NCI-H510A (cell line): ENCODE measurements at places on chromosomes 5 and 9.

- DNase-seq = no peak
Measured at GRCh38 chr5:157390551-157391297, 69.3 kb upstream of the NIPAL4 start.

DNA sequence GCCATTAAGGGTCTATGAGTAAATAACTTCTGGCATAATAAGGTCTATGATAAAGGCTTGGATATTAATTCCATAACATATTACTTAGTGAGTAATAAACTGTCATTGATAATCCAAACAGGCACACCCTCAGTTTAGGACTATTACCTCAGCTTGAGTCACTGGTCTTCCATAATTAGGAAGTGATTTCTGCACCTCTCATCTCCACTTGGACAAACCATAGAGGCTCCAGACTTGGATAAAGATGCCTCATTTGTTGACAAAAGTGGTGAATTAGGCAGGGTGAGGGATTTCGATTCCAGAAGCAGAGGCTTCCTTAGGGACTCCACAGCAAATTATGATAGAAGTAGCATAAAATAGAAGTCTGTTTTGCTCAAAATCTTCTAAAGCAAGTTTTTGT, 127.5 kb upstream of the MTAP start:
- no peak for DNase-seq

- peak; percentile 3 for DNase-seq
Measured at GRCh38 chr9:75979362-75979761, 88.9 kb downstream of the PCSK5 start.

DNA sequence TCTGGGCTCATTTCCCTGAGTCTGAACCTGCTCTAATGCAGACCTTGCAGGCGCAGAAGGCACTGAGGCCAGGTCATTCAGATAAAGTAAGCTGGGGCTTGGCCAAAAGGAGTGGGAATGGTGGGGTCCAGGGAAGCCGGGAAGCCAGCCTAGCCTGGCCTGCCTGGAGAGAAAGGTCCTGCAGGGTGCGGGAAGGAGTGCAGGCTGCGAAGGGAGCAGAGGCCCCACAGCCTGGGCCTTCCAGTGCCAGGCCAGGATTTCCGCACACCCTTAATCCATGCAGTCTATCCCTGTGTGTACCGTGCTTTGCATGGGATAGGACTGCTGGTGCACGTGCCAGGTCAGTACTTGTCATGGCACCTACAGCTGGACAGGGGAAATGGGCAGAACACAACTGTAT, 3.6 kb upstream of the STING1 start:
- no peak for DNase-seq

- no peak for DNase-seq
Measured at GRCh38 chr5:168898247-168898911, 319.2 kb upstream of the PANK3 start.

DNA sequence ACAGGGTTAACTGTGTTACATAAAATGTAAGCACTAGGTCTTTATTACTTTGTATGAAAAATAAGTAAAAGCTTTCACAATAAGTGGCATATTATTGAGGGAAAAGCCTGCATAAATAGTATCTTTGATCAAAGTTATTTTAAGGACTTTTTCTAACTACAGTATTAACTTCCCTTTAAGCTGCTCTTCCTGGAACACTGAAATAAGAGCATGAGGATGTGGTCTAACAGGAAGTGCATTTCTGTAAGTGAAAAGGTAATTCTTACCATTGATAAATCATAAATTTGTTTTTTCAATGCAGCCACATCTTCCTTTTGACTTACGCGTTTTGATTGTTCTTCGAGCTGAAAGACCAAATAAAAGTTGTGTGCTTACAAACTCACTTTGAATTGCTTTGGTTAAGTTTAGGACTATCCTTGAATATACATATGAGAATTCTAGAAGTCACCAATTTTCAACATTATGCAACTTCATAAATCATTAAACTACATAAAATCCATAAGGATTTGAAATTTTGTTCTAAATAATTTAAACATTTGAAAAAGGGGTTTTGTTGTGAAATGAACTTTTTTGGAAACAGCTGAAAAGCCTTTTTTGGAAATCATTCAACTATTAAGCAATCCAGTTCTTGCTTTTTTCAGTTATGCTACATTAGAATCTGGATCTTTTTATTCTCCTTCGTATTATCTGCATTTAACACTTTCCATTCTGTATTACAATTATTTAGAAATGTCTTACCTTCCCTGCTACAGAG, 50.6 kb downstream of the RASEF start:
- DNase-seq = no peak

- DNase-seq = no peak
Measured at GRCh38 chr5:140185409-140185808, 10.4 kb downstream of the CYSTM1 start.
